ENCODE measurements at places on chromosomes 5 and 9.

DNA sequence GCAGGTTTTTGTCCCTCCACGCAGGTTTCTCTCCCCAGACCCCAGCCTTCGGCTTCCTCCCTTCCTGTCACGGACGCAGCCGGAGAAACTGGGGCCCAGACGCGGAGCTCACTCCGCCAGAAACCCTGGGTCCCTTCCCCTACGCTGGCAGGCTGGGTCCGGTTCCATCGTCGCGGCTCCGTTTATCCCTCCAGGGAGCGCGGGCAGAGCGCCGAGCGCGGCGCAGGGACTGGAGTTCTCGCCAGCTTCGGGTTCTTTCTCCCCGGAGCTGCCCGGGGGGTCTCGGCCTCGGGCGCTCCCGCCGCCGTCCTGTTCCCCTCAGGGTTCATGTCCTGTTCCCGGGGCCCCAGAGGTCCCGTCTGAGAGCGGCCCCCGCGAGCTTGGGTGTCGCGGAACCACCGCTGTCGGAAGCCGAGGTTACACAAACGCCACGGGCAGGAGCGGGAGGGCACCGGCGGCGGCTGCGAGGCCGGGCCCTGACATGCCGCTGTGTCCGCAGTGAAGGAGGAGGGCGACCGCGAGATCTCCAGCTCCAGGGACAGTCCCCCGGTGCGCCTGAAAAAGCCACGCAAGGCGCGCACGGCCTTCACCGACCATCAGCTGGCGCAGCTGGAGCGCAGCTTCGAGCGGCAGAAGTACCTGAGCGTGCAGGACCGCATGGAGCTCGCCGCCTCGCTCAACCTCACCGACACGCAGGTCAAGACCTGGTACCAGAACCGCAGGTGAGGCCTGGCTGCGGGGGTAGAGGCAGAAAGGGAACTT is 4.6 kb downstream of the BARHL1 start:
- H3K36me3 ChIP-seq = no peaks in the 10 kb centered on the region
- peaks cover 40% of the 10 kb centered on the region for H3K4me1 ChIP-seq
- no peak for ATAC-seq
- no peak overlapping the region for H3K4me3 ChIP-seq
- peaks cover 100% of the 10 kb centered on the region for H3K27me3 ChIP-seq

DNA sequence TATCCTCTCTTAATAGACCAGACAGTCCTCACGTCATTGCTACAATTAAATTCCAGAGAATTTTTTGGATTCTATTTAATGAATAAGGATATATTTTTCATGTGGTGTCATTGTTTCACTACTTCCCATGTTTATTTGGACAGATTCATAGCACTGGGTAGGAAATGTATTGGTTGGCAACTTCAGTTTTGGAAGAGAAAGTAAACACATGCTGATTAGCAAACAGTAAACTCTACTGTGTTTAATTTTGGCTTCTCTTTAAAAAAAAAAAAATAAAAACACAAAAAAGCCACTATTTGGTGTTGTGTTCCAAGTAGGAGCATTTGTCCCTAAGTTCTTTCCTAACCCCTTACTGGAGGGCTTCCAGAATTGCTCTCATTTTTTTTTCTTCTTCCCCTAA is 77.3 kb downstream of the NFIB start:
- no peak for ATAC-seq
- H3K4me3 ChIP-seq = no peak overlapping the region
- no peaks in the 10 kb centered on the region for H3K36me3 ChIP-seq
- no peaks in the 10 kb centered on the region for H3K27me3 ChIP-seq

DNA sequence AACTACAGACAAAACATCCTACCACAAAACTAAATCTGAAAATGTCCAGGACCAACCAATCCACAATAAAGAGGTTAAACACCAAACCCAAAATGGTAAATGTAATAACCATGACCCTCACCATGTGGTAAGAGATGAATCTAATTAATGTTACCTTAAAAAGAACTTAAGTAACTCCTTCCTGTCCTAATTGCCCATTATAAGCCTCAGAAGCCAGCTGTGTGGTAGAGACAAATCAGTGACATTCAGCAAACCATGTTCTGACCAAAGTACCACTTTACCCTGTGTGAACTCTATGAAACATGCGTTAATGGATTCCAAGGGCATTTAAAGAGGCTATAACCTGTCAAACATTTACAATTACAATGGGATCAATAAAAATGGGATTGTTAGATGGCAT is 25.0 kb downstream of the LPAR1 start:
- no peaks in the 10 kb centered on the region for H3K4me1 ChIP-seq
- no peaks in the 10 kb centered on the region for H3K27me3 ChIP-seq
- no peak overlapping the region for H3K4me3 ChIP-seq
- ATAC-seq = no peak
- H3K27ac ChIP-seq = no peak overlapping the region

- H3K27ac ChIP-seq = no peak overlapping the region
- no peaks in the 10 kb centered on the region for H3K36me3 ChIP-seq
Observed at GRCh38 chr5:150140830-150141229, 14.8 kb downstream of the PDGFRB start.

- ATAC-seq = peak; percentile 47
- no peaks in the 10 kb centered on the region for H3K36me3 ChIP-seq
- H3K27me3 ChIP-seq = no peaks in the 10 kb centered on the region
- no peak overlapping the region for H3K4me3 ChIP-seq
Observed at GRCh38 chr5:91211997-91212713, 171.0 kb downstream of the ARRDC3 start.

DNA sequence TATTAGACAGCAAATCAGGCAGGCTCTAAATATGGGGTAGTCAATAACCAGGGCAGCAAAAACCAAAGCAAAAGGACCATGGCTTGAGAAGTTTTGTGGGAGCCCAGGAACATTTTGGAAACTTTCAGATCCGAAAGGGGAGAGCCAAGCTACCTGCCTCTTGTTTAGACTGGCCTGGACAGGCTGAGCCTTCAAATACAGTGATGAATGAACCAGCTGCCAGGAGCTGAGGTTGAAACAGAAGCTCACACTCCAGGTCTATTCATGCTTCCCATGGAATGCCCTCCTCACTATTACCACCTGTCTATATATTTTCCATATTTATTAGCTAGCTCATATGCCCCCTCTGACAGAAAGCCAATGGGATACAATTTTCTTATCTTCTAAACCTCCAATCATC is 150.8 kb upstream of the SLC44A1 start:
- no peaks in the 10 kb centered on the region for H3K27me3 ChIP-seq
- no peaks in the 10 kb centered on the region for H3K36me3 ChIP-seq
- no peak for ATAC-seq

- H3K36me3 ChIP-seq = no peaks in the 10 kb centered on the region
- no peak overlapping the region for H3K27ac ChIP-seq
- no peak overlapping the region for H3K4me3 ChIP-seq
- peaks cover 26% of the 10 kb centered on the region for H3K4me1 ChIP-seq
- no peaks in the 10 kb centered on the region for H3K27me3 ChIP-seq
Observed at GRCh38 chr5:118919016-118919415, 69.3 kb downstream of the DTWD2 start.

DNA sequence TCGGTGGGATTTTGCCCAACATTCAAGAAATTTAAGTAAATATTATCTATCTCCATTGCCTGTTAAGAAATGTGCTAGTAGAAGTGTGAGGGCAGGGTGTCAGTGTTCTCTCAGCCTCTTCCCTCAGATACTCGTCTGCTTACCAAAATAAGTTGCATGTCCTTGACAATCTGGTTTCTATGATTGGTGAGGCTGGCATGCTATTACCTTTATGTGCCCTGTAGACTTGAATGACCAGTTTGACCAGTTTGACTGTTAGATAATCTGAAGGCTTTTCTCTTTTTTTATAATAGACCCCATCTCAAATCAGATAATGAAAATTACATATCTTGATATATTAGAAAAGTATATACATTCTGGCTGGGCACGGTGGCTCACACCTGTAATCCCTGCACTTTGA is 348 bp downstream of the CATSPER3 start:
- no peaks in the 10 kb centered on the region for H3K36me3 ChIP-seq
- no peaks in the 10 kb centered on the region for H3K27me3 ChIP-seq
- no peak overlapping the region for H3K4me3 ChIP-seq
- no peaks in the 10 kb centered on the region for H3K4me1 ChIP-seq

DNA sequence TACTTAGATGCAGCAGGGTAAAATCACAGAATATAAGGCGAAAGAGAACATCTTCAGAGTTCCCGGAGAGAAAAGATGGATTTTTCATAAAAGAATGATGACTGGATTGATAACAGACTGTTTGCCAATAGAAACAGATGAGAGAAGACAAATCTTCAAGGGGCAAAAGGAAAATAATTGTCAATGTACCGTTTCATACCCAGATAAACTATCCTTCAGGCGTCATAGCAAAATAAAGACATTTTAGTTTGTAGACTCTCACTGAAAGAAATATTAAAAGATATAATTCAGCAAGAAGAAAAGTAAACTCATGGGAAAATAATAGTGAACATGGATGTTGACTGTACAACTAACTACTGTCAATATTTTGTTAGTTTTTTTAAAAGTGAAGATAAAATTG is 174.2 kb downstream of the CRB2 start:
- ATAC-seq = no peak
- H3K36me3 ChIP-seq = no peaks in the 10 kb centered on the region
- H3K4me3 ChIP-seq = no peak overlapping the region
- no peaks in the 10 kb centered on the region for H3K4me1 ChIP-seq

DNA sequence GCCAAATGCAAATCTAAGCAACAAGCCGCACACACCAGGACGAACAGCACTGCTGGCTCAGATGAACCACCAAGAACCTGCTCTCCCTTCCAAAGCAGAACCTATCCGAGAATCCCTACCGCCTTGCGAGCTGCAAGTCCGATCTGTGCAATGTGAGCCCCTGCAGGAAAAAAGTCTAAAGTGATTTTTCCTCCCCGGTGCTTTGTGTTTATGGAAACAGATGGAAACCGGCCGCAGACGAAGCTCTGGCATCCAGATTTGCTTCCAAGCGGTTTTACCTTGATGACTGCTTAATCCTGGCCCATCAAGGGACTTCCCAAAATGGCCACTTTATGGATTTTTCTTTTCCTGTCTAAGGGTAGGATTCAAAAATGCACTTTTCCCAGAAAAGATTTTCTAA is 112.5 kb downstream of the VAV2 start:
- H3K4me1 ChIP-seq = no peaks in the 10 kb centered on the region
- no peaks in the 10 kb centered on the region for H3K36me3 ChIP-seq
- no peak overlapping the region for H3K4me3 ChIP-seq
- H3K27ac ChIP-seq = no peak overlapping the region
- no peaks in the 10 kb centered on the region for H3K27me3 ChIP-seq

GRCh38 chr5:56815658-56816545 is 553 bp downstream of the MAP3K1 start:
- H3K4me3 ChIP-seq = peak overlapping the region; percentile 91
- peak; percentile 65 for ATAC-seq
- H3K27ac ChIP-seq = peak overlapping the region; percentile 15
- H3K27me3 ChIP-seq = no peaks in the 10 kb centered on the region

DNA sequence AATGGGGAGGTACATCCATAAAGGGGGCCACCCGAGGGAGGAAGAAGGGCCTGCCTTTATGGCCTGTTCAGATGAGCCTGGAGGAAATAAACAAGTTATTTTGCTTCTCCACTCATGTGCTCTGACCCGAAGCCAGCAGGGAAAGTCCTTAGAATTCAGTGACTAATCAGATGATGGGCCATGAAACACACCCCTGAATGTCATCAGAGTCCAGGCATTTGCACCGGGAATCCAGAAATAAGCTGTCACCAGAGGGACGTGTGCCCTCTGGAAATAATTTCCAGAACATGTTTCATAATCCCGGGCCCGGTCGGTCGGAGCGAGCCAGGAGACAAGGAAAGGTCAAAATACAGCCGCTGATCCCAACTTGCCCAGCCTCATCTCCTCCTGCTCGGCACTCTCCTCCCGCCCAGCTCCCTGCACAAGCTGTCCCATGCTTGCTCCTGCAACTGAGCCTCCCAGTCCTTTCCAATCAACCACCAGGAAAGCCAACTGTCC is 73.6 kb upstream of the ZNF622 start:
- no peak overlapping the region for H3K4me3 ChIP-seq
- H3K4me1 ChIP-seq = peaks cover 29% of the 10 kb centered on the region
- H3K27me3 ChIP-seq = no peaks in the 10 kb centered on the region
- H3K27ac ChIP-seq = peak overlapping the region; percentile 67
- ATAC-seq = peak; percentile 93

- peak overlapping the region; percentile 92 for H3K27ac ChIP-seq
- peaks cover 16% of the 10 kb centered on the region for H3K4me1 ChIP-seq
- H3K4me3 ChIP-seq = peak overlapping the region; percentile 84
- ATAC-seq = no peak
- H3K27me3 ChIP-seq = no peaks in the 10 kb centered on the region
Observed at GRCh38 chr9:106864373-106865143, 1.6 kb downstream of the ZNF462 start.

- peak overlapping the region; percentile 40 for H3K4me3 ChIP-seq
- peak; percentile 32 for ATAC-seq
- peak overlapping the region; percentile 67 for H3K27ac ChIP-seq
- H3K27me3 ChIP-seq = peaks cover 71% of the 10 kb centered on the region
- H3K36me3 ChIP-seq = no peaks in the 10 kb centered on the region
- H3K4me1 ChIP-seq = no peaks in the 10 kb centered on the region
Observed at GRCh38 chr5:159050316-159051143, 49.2 kb downstream of the EBF1 start.

DNA sequence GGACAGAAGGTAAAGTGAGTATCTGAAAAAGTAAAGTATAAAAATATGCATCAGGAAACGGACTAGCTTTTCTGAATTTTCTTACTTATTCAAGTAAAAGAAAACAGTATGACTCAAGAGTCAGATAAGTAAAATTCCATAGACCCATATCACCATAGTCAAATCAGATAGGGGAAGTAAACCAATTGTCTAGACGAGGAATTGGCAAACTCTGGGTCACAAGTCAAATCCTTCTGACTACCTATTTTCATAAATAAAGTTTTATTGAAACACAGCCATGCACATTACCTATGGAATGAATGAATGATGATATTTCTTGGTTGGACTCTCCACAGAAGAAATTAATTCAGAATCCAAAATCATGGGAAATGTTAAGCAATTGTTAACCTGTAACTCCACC is 59.1 kb upstream of the TMC1 start:
- no peak for ATAC-seq
- H3K27ac ChIP-seq = no peak overlapping the region
- no peaks in the 10 kb centered on the region for H3K27me3 ChIP-seq

- H3K36me3 ChIP-seq = no peaks in the 10 kb centered on the region
- H3K27ac ChIP-seq = no peak overlapping the region
- H3K4me3 ChIP-seq = no peak overlapping the region
- no peak for ATAC-seq
- peaks cover 36% of the 10 kb centered on the region for H3K4me1 ChIP-seq
Observed at GRCh38 chr9:129107651-129108050, 2.9 kb downstream of the CRAT start.

DNA sequence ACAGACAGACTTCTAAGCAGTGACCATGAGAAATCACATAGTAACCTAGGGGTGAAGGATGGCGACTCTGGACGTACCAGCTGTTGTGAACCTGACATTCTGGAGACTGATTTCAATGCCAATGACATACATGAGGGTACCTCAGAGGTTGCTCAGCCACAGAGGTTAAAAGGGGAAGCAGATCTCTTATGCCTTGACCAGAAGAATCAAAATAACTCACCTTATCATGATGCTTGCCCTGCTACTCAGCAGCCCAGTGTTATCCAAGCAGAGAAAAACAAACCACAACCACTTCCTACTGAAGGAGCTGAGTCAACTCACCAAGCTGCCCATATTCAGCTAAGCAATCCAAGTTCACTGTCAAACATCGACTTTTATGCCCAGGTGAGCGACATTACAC is 38.0 kb upstream of the CCDC152 start:
- H3K27ac ChIP-seq = no peak overlapping the region
- no peak overlapping the region for H3K4me3 ChIP-seq
- ATAC-seq = no peak

Measured in gastroesophageal sphincter (tissue), 4 donors.